ENCODE measurements at places on chromosomes 4 and X.

GRCh38 chr4:139054791-139055505, 39.4 kb downstream of the NOCT start:
- DNase-seq, result no peak

DNA sequence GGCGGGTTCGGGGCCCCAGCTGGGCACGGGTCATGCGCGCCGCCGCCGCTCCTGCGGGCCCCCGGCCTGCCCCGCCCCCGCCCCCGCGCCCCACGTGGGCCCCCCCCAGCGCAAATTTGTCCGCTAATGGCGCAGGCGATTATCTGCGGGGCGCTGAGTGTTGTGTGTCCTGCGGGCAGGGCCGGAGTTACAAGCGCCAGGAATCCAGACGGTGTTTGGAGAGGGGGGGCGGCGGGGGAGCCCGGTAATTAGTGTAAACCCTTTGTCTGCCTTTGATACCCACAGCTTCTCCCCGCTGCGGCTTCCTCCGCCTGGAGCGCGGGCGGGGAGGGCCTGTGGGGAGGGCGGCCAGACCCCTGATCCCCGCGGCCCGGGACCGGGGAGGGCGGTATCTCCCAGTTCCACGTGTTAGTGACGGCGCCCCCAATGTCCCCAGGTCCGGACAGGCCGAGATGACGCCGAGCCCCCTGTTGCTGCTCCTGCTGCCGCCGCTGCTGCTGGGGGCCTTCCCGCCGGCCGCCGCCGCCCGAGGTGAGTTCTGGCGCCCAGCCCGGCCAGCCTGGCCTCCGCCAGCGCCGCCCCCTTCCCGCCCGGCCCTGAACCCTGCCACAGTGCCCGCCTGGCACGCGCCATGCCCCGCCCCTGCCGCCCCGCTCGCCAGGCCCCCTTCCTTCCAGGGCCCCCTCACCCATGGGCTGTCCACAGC, 761 bp downstream of the FGFRL1 start:
- no peak for DNase-seq

GRCh38 chrX:38409289-38409688, 56.9 kb downstream of the OTC start:
- no peak for DNase-seq

DNA sequence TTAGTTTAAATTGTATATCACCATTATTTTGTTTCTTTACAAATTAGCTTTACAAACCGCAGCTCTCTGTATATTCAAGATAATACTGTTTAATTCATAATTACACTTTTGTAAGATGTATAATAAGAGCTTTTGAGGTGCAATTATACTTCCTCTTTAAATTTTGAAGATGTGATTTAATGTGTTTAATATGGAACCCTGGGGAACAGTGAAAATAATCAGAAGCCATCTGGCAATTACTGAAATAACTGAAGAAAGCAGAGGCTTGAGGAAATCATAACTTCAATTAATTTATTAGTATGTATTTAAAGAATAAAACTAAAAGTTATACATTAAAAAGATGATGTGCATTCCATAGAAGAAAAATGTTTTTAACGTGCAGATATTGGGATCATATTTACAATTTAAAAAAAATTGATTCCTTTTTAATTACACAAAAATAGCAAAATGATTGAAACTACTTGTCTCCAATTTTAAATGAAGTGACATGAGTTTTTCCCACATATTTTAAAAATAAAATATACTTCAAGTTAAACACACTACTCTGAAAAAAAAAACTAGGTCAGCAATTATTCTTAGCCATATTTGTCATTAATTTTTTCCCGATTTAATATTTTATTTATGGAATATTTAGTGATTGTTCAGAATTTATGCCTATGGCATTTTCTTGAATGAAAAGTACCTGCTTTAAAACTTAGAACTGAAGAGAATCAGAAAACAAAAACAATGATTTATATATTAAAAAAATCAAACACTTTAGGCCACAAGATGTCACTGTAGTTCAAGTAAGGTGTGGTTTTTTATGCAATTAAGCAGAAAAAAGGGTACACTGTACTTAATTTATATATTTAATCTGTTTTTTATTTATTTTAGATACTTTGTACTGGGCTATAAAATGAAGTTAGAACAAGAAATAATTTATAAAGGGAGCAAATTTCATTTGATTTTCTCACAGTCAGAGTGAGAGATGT, 942.7 kb upstream of the NDST4 start:
- no peak for DNase-seq

- DNase-seq, result no peak
These were observed 83.5 kb downstream of the CHRNA9 start for GRCh38 chr4:40418430-40419230.

- no peak for DNase-seq
These were observed 116.3 kb upstream of the NRK start for GRCh38 chrX:105706041-105706440.

GRCh38 chrX:130340271-130340670, 552 bp downstream of the SLC25A14 start:
- no peak for DNase-seq

GRCh38 chr4:47729131-47729680, 108.7 kb downstream of the CORIN start:
- DNase-seq, result no peak

DNA sequence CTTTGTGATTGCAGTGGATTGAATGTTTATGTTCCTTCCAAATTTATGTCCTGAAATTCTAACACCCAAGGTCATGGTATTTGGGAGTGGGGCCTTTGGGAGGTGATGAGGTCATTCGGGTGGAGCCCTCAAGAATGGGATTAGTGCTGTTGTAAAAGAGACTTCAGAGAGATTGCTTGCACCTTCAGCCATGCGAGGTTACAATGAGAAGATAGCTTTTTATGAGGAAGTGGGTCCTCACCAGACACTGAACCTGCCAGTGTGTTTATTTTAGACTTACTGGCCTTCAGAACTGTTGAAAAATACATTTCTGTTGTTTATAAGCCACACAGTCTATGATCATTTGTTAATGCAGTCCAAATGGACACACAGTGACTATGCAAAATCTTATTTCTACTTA, 161.0 kb upstream of the GPRIN3 start:
- DNase-seq, result no peak

GRCh38 chr4:134883831-134884449, 682.4 kb upstream of the PABPC4L start:
- DNase-seq, result no peak

DNA sequence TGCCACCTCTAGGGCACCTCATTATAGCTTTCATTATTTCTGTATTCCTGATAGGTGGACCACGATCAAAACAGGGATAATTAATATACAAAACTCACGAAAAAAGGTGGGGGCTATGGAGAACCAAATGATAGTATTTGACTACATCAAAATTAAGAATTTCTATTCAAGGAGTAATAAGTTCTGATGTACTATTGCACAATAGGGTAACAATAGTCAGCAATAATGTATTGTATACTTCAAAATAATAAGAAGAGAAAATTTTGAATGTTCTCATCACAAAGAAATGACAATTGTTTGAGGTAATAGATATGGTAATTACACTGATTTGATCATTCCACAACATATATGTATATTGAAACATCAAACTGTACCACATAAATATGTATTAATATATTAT, 327.3 kb upstream of the TRAM1L1 start:
- DNase-seq, result no peak

GRCh38 chr4:7903791-7904516, 35.7 kb downstream of the AFAP1 start:
- no peak for DNase-seq

DNA sequence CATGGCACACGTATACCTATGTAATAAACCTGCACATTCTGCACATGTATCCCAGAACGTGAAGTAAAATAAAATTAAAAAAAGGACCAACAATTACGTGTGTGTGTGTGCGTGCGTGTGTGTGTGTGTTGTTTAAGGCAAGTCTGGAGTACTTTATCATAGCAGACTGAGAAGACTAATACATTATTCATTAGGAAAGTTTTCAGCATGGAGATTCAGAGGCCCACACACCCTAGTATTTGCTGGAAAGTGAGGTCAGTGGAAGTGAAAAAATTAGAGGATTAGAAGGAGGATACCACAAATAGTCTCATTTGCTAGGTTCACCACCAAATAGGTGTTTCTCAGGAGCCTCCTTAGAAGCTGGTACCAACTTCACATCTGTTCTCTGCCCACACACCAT, 457.1 kb upstream of the CPEB2 start:
- no peak for DNase-seq

DNA sequence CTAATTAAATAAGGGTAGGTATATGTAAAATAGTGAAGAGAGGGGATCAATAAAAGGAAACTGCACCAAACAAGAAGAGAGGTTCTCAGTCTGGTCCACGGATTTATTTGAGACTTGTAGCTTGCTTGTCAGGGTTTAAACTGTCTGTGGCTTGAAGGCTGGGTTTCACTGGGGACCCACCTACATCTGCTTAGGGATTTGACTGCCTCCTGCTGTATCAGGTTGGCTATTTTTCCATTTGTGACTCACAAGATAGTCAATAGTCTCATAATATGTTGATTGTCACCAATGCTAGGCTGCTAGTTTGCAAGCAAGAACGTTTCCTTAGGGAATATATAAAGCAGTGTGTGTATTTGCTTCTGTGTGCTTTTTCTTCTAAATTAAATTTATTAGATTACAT, 1950.7 kb upstream of the IGFBP7 start:
- no peak for DNase-seq

DNA sequence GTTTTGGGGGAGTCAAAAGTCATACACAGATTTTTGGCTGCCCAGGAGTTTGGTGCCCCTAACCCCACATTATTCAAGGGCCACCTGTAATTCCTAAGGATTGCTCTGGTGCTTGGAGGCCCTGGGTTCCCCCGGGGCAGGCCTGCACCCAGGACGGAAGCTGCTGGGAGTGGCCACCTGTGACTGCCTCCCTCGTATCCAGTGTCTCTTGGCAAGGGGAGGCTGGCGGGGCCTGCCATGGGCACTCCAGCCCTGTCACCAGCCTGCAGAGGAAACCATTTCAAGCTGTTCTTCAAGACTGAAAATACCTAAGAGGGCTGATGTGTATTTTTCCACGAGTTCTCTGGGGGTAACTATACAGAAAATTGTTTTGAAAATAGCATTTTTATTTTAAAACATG, 24.5 kb upstream of the GPR78 start:
- no peak for DNase-seq

DNA sequence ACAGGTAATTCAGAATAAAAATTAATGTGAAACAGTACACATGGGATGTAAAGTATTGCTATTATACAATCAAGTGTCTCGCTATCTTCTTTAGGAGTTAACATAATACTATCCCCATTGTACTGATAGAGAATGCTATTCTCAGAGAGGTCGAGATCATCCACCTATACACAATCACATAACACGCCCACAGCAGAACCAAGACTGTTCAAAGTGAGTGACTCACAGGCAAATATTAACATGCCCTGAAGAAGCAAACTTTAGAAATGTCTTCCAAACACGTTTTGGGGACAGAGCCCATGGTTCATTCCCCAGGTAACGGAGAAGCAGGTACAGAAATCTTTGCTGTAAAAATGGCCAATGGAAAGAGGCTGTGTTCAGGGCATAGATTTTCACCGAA, 50.1 kb upstream of the PHKA2 start:
- DNase-seq, result no peak

DNA sequence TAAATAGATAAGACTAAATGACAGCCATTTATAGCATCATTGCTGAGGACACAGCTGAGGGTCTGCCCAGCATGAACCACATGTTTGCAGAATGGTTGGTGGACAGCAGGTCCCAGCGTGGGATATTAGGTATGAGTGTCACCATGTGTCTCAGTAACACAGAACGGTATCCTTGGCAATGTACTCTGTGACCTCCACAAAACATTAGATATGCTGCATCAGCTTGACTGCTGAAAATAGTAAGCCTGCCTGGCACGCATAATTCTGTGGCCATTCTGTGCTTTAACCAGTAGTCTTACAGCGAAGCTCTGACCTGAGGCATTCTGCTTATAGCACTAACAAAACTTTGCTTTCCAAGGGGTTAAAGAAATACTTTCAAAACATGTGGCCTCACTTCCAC, 32.0 kb downstream of the LIMCH1 start:
- peak; percentile 14 for DNase-seq

GRCh38 chrX:39853417-39854030, 244.2 kb downstream of the BCOR start:
- DNase-seq, result no peak

GRCh38 chr4:68765876-68766275, 49.9 kb upstream of the UGT2B10 start:
- no peak for DNase-seq

GRCh38 chr4:95014068-95014467, 256.3 kb downstream of the BMPR1B start:
- DNase-seq, result no peak

- no peak for DNase-seq
These were observed 715 bp downstream of the ZMAT1 start for GRCh38 chrX:101931136-101931487.

DNA sequence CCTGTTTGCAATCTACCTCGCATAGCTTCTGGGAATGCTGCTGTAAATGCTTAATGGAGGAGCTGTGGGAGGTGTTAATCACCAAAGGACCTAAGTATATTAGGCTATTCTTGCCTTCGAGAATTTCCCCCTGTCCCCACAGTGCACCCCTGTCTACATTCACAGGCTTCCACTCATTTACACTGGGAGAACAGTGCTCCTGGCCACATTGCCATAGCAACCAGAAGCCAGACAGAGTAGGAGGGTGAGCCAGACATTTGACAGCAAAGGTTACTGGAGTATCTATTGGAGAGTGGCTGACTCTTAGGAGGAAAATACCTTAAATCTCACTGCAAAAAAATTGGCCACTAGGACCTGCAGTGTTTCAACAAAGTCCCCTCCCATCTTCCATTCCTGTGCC, 185.9 kb upstream of the PBDC1 start:
- no peak for DNase-seq
